Posterior cingulate gyrus (tissue), 11 donors: ENCODE measurements at places on chromosomes 11 and 22.
A peak's percentile ranks its signal among the peaks of the same experiment; 100 is the strongest.

GRCh38 chr22:47328550-47329243, 566.2 kb downstream of the TBC1D22A start:
- DNase-seq = no peak

- DNase-seq = no peak
Measured at GRCh38 chr22:50258361-50259292, 2.9 kb downstream of the MAPK12 start.

DNA sequence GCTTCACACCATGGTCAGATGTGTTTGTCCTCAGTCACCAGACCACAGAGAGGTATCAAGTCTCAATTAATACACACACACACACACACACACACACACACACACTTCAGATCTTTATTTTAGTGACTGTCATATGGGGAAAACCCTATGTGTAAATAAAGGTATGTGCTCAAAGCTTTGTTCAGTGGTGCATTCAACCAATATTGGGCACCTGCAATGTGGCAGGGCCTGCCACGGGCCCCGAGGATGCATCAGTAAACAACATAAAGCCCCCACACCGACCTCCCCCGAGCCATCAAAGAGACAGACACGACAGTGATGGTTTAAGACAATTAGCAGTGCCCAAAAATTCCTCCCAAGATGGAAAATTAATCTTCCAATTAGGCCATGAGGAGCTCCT, 51.6 kb downstream of the SHANK2 start:
- DNase-seq = no peak

GRCh38 chr22:35582861-35583670, 34.1 kb downstream of the MB start:
- DNase-seq = peak; percentile 86

GRCh38 chr11:102794382-102794781, 3.6 kb downstream of the MMP1 start:
- DNase-seq = no peak

DNA sequence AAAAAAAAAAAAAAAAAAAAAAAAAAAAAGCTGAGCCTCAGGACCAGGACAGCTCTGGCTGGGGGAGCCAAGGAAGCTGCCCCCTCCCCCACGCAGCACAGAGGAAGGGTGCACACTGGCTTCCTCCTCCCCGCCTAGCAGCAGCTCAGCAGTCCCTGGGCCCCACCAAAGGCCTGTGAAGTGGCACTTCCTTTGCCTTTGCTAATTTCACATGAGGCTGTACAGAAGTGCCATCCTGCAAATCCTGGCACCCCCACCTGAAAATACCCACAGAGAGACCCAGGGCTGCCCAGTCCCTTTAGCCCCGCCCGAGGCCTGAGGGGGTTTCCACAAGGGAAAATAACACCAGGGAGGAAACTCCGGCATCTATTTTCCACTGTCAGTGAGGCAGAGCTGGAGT, 3.9 kb downstream of the RHOG start:
- no peak for DNase-seq

GRCh38 chr11:72921028-72921716, 107.0 kb downstream of the ATG16L2 start:
- no peak for DNase-seq

DNA sequence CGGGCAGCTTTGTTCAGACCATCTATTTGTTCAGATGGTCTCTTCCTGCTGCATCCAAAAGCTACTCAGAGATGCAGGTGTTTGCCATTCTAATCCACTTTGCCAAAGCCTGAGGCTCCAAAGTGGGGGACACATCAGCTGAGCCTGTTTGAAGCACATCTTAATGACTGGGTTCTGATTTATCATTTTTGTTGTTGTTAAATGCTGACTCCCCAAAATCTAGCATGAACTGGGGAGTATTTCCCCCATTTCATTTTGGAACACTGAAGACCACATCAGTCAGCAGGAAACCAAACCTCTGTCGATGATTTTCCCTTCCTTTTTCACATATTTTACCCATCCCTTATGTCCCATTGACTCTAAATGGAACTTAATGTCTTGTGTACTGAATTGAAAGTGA, 262.6 kb downstream of the NTM start:
- no peak for DNase-seq

GRCh38 chr22:22756109-22756508, 111.7 kb downstream of the GGTLC2 start:
- DNase-seq = no peak

DNA sequence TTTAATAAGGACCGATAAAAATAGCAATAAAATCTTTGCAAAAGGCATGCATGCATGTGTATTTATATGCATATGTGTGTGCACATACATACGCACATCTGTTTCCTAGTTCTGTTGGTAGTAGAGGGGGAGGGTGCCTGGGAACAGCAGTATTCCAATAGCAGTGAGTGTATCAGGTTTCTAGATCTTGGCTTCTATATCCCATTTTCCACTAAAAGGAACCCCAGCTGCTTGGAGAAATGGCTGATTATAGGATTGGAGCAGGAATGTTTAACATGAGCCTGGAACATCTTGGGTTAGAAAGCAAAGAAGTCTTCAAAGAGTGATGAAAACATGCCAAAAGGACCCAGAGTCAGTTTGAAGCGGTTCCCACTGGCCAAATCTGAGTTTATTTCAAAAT, 21.0 kb downstream of the TNRC6B start:
- DNase-seq = no peak

DNA sequence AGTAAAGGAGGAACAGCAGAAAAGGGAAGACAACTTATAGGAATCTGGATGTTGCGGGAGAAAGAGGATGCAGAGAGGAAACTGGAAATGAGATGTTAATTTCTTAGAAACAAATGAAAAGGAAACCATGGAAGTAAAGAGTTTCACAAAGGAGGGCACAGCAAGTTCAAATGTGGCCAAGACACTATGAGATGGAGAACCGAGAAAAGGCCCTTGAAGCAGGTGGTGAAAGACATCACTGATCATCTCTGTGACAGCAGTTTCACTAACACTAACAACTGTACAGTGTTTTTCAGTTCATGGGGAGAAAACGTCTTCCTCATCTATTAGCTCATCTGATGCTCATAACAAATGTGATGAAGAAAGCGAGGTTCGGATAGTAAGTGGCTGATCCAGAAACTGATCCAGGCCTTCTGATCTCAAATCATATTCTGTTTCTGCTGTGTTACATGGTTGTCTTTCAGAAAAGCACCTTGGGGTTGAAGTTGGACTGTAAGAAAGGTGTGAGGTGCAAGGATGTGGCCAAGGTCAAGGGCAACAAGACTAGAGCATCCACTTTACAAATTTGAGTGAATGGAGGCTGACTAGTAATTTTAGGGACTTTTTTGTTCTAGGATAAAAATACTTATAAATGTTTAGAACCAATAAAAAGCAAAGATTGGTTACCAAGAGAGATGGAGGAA, 492.1 kb upstream of the CADM1 start:
- DNase-seq = no peak

- DNase-seq = no peak
Measured at GRCh38 chr11:107184986-107185385, 166.7 kb upstream of the GUCY1A2 start.

- DNase-seq = no peak
Measured at GRCh38 chr11:78684377-78684776, 109.7 kb upstream of the NARS2 start.

DNA sequence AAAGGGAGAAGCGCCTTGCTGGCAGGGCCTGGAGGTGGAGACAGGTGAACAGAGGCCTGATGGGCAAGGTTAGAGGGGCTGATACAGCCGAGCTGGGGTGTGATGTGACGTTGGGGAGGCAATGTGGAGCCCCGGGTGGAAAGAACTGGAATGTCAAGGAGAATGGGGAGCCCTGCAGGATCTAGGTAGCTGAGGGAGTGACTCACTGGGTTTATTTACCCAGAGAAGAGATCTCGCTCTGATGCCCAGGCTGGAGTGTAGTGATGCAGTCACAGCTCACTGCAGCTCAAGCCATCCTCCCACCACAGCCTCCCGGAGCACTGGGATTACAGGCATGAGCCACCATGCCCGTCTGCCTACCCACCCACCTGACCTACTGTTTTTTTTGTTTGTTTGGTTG, 1.9 kb upstream of the CYB5R3 start:
- DNase-seq = no peak

GRCh38 chr22:16974298-16975084, 33.5 kb downstream of the GAB4 start:
- DNase-seq = no peak

DNA sequence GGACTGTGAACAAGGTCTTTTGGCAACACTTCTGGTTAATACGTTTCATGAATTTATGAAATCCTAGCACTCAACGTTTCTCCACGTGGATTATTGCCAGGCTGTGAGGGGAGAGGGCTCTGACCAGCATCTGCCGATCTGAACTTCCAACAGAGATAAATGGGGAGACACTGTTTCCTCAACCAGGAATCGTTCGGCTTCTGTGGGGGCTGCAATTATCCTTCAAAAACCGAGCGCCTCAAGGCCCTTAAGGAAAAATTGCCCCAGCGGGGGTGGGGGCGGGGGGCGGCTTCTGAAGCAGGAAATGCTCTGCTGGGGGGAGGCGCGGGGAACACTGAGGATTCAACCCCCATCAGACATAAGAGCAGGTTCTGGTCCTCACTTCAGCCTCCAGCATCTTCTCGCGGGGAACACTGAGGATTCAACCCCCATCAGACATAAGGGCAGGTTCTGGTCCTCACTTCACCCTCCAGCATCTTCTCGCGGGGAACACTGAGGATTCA, 155.6 kb downstream of the BRD1 start:
- DNase-seq = no peak

- DNase-seq = no peak
Measured at GRCh38 chr22:25364281-25364680, 144.8 kb downstream of the CRYBB2 start.

GRCh38 chr11:2599561-2600189, 100.1 kb downstream of the KCNQ1OT1 start:
- no peak for DNase-seq

DNA sequence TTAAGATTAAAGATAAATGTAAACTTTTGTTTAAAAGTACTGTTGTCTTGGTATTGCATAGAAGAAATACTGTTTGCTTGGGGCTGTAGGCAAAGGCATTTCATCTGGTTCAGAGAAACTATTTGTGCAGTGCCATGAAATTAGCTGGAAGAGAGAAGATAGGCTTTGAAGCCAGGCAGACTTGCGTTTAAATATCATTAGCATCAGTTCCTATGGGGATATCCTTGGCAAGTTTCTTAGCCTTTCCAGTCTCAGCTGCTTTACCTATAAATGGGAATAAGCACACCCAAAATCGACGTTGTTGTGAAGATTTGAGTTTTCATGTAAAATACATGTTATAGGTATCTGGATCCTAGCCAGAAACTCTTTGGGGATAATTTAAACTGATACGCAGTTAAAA, 133.9 kb downstream of the FBXO7 start:
- no peak for DNase-seq

DNA sequence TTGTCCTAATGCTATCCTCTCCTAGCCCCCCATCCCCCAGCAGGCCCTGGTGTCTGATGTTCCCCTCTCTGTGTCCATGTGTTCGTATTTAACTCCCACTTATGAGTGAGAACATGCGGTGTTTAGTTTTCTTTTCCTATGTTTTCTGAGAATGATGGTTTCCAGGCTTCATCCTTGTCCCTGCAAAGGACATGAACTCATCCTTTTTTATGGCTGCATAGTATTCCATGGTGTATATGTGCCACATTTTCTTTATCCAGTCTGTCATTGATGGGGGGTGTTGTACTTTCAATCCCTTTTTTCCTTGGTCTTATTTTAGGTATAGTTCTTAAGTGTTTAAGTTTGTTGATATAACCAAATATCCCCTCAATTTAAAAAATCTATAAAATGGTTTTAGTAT, 23.9 kb downstream of the EP300 start:
- DNase-seq = no peak

DNA sequence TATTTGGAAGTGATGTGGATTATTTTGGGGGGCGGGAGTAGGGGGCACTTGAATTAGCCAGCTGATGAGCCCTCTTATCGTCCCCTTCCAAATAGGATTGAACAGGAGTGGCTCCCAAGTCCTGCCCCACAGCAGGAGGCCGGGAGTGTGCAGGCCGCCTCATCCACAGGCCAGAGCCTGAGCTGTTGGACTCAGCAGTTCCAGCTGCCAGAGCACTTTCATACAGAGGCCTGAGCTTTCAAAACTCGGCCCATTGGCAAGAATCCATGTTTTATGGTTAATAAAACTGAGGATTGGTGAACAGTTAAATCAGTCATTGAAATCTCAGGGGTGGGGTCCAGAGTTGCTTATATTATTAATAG, 9.6 kb downstream of the FAM118A start:
- DNase-seq = no peak

GRCh38 chr11:123308077-123308476, 113.0 kb upstream of the CLMP start:
- no peak for DNase-seq

GRCh38 chr11:44963948-44964347, 13.3 kb upstream of the TP53I11 start:
- no peak for DNase-seq

GRCh38 chr11:114564831-114565230, 5.2 kb upstream of the NXPE1 start:
- DNase-seq = no peak
